ENCODE measurements at places on chromosomes 12 and 14.

- no peak for DNase-seq
Measured at GRCh38 chr12:107431942-107432341, 253.7 kb upstream of the PWP1 start.

DNA sequence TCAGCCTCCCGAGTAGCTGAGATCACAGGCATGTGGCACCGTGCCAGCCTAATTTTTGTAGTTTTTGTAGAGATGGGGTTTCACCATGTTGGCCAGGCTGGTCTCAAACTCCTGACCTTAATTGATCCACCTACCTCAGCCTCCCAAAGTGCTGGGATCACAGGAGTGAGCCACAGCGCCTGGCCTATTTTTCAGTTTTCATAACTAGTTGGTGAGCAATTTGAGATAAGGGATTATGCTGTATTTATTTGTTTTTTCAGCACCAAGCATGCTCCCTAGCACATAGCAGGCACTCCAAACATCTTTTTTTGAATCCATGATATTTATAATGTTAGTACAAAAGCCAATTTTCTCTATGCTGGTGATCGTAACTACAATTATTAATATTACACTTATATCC lies 541.2 kb downstream of the SNAPC1 start:
- DNase-seq: no peak

DNA sequence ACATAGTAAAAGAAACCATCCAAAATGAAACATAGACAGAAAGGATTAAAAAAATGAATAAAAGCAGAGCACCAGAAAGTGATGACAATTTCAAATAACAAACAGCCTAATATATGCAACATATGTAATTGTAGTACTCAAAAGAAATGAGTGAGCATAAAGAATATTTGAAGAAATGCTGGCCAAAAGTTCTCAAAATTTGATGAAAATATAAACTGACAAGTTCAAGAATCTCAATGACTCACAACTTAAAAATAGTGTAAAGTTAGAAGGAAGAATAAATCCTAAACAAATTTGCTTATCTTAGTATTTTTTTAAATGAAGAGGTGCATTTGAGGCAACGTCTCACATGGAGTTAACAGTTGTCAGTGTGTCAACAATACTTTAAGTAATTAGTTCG lies 498.9 kb downstream of the SLC6A15 start:
- peak; percentile 9 for DNase-seq

DNA sequence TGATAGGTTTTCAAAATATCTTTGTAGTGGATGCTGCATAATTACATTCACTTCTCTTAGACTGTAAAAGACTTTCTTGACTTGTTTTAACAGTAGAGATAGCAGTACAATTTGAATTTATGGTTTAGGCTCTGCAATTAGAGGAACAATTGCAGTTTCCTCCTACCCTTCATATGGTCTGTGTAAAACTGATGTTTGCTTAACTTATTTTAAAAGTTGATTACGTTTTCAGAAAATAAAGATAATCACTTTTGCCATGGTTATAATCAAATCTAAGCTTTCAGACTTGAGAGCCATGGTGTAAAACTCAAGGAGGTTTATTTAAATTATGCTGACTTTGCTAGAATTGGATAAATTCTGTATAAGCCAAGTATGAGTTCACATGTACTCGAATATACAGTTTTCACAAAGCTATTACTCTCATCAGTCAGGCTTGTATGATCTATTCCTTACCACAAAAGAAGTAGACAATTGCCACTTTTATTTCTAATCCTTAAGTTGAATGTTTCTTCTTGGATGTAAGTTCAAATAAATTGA lies 2.5 kb upstream of the MAPK1IP1L start:
- no peak for DNase-seq

GRCh38 chr14:64195199-64195598 lies 99.0 kb downstream of the ESR2 start:
- no peak for DNase-seq

- DNase-seq: no peak
Measured at GRCh38 chr12:49779581-49779980, 38.2 kb downstream of the TMBIM6 start.

DNA sequence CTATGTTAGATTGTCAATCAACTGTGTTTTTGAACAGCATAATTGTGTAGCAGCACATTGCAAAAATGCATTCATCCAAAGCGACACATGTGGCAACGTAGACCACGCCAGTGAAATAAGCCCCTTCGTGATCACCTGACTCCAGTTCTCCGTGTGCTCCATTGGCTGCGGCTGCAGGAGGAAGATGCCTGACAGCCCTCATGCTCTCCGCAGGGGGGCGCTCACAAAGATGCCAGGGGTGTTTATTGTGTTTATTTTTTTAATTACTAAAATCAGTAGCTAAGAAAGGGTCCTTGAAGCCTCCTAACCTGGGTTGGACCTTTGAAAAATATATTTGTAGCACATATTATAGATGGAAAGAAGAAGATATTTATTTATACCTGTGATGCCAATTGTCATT lies 116.3 kb downstream of the SLC15A4 start:
- DNase-seq: no peak

DNA sequence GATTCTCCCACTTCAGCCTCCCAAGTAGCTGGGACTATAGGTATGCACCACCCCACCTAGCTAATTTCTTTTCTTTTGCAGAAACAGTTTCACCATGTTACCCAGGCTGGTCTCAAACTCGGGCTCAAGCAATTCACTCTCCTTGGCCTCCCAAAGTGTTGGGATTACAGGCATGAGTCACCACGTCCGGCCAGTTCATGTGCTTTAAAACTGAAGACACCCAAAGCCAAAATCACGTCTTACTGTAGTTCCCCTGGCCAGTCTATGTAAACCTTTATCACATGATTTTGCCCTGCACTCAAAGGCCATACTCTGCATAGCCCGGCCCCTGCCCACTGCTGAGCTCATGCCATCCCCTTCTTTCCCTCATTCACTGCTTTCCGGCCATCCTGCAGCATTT lies 4.5 kb downstream of the ALKBH2 start:
- DNase-seq: peak; percentile 13

GRCh38 chr12:29572464-29572863 lies 75.0 kb upstream of the OVCH1 start:
- no peak for DNase-seq

- DNase-seq: peak; percentile 12
Measured at GRCh38 chr12:100229036-100229635, 28.5 kb downstream of the ACTR6 start.

GRCh38 chr14:89757313-89757939 lies 197.1 kb downstream of the EFCAB11 start:
- no peak for DNase-seq

DNA sequence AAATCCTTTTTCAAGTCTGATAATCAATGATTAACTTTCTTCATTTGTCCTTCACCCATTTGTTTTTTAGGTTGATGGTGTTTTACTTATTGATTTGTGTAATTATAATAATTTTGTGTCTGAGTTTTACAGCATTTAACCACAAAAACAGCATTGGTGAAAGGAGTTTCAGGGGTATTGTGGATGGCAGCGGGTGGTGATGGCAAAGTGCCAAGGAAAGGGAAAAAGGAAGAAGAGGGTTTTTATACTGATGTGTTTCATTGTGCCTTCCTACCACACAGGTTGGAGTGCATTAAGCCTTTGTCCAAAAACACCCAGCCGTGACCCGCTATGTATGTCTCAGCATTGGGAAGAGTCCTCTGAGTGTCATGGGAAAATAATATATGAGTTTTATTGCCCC lies 150.3 kb downstream of the DAD1 start:
- DNase-seq: no peak

GRCh38 chr12:1934068-1934467 lies 15.6 kb upstream of the CACNA2D4 start:
- DNase-seq: no peak

GRCh38 chr14:61480704-61481285 lies 159.4 kb downstream of the PRKCH start:
- DNase-seq: no peak

- DNase-seq: no peak
Measured at GRCh38 chr14:51636109-51636508, 15.6 kb upstream of the FRMD6 start.

GRCh38 chr12:106058256-106059182 lies 80.2 kb downstream of the NUAK1 start:
- peak; percentile 59 for DNase-seq

- no peak for DNase-seq
Measured at GRCh38 chr12:108671110-108671509, 37.4 kb upstream of the SELPLG start.

GRCh38 chr12:112122823-112123690 lies 2.3 kb upstream of the TRAFD1 start:
- peak; percentile 46 for DNase-seq

GRCh38 chr14:39174560-39175444 lies at the start of gene PNN:
TSS of gene PNN (plus strand) at chr14:39175254. CDS start at chr14:39175280, 26 bp downstream.
- peak; percentile 100 for DNase-seq

DNA sequence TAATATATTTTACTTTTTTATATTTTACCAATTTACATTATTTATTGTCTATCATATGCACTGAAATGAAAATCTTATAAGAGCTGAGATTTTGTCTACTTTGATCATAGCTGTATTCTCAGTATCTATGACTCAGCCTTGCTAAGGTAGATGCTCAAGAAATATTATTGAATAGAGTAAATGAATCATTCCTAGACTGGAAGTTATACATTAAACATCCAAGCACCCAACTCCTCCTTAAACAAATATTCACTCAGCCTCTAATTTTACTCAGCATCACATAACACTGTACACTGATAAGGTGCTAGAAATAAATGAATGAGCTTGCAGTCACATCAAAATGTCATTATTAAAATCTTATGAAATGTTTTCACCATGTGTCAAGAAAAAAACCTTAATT lies 1424.9 kb downstream of the LRFN5 start:
- no peak for DNase-seq

GRCh38 chr12:39931231-39931630 lies 174.7 kb downstream of the SLC2A13 start:
- no peak for DNase-seq

DNA sequence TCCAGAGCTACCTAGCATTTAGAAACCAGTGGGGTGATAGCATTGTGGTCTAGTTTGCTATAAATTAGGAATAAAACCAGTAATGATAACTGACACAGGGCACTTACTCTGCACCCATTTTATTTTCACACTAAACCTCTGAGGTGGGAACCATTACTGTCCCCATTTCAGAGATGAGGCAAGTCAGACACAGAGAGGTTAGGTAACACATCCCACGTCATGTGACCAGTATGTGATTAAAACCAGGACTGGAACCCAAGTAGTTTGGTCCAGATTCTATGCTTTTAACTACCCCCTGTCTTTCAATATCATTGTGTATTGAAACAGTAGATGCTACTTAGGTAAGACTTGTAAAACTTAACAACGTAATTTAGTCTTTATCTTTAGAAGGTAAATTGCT lies 110.2 kb downstream of the PLXNC1 start:
- no peak for DNase-seq

GRCh38 chr12:52836042-52836466 lies 1.9 kb upstream of the KRT79 start:
- DNase-seq: peak; percentile 65

DNA sequence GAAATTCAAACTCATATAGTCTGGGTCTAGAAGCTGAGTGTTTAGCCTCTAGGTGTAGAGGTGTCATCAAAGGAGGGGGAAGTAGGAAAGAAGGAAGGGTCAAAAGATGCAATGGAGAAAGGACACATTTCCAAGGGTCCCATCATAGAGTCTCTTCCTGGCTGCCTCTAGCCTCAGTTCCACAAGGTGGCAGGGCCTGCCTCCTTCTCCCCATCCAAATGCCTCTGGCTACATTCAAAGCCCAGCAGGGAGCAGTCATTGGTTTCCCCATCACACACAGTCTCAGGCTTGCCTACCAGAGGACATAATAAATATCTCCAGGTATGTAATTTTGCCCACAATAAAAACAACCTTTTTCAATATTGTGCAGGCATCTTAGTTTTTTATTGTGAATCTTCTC lies 2.1 kb upstream of the CCT2 start:
- DNase-seq: no peak

- peak; percentile 21 for DNase-seq
Measured at GRCh38 chr14:60183741-60184140, 18.5 kb upstream of the DHRS7 start.

GRCh38 chr12:46847001-46847400 lies 21.2 kb upstream of the SLC38A4 start:
- no peak for DNase-seq

- DNase-seq: no peak
Measured at GRCh38 chr12:66055837-66056319, 74.7 kb downstream of the LLPH start.

- DNase-seq: no peak
Measured at GRCh38 chr14:71228711-71229110, 321.5 kb downstream of the PCNX1 start.

DNA sequence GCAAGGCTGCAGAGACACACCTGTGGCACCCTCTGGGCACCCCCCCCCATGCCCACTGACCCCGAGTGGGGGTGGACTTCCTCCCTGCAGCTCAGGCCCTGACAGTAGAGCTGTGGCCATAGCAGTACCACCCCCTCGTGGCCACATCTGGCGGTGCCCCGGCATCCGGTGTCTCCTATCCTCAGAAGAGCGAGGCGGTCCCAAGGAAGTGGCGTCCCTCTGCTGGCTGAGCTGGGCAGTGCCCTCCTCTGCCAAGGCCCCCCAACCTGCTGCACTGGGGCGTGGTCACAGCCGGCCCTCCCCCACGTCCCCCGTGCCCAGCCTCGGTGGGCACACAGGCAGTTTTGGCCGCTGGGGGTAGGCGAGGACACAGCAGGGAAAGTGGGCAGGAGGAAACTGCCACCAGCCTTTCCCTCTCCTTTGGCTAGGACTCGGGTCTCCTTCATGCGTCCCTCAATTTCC lies 6.0 kb upstream of the SLC6A12 start:
- DNase-seq: peak; percentile 50

DNA sequence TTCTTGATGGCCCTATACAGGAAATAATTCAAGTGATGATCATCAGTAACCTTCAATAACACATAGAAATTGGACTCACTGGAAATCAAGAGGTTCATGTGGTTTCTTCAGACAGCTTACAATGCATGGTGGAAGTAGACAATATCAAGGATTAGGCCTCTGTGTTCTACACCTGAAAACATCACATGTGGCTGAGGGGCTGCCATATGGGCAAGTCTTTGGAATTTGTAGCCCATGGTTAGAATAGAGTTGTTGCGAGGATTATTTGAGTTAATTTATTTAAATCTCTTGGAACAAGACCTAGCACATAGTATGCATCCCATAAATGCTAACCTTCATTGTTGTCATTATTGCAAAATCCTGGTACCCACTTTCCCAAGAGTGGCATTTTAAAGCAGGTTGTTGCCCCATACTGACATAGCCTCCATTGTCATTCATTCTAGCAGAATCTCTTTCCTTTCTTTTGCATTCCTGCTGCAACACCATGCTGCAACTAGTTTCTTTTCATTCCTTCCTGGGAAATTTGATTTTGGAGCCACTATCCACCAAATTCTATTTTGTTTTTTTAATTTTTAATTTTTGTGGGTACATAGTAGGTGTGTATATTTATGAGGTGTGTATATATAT lies 352.7 kb upstream of the NAV3 start:
- no peak for DNase-seq

GRCh38 chr14:99519931-99520421 lies 38.8 kb downstream of the CCNK start:
- no peak for DNase-seq

GRCh38 chr14:30848449-30849240 lies 25.7 kb upstream of the COCH start:
- DNase-seq: no peak

- DNase-seq: no peak
Measured at GRCh38 chr14:56759633-56760032, 50.6 kb downstream of the OTX2 start.

- DNase-seq: no peak
Measured at GRCh38 chr12:53059434-53060063, 9.7 kb downstream of the TNS2 start.
